ENCODE measurements at places on chromosomes 1 and 21.

- DNase-seq: no peak
Measured at GRCh38 chr1:243294723-243295121, 38.9 kb downstream of the SDCCAG8 start.

DNA sequence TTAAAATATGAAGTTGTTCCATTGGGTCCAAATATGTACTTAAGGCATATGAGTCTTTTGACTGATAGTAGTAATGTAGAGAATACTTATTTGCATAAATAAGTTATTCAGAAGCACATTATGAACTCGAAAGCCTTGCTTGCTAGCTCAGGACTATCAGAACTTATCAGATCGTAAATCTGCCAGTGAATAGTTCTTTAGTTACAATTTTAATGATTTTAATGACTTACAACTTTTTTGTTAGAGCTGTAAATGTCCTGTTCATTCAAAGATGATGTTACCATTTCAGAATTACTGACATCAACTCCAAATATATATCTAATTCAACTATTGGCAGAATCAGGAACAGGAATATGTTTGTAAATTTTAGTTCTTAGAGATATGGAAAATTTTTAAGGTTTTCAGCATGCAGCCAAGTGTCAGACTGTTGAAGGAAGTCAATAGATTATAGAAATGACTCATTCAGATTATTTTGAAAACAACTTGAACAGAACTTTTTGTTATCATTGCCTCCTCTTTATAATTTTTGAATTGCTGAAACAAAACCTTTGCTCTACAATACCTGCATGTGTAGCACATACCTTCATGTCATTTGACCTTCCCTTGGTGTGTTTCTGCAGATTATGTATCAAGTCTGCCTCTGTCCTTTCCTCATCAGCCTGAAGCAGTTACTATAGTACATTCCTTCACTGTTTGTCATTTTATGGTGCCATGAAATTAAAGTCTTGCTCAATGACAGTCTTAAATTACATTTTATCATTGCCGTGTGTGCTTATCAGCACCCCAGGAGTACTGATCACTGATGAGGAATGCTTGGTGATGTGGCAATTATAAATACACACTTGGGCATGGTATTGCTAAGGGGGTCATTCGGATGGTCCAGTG, 44.9 kb downstream of the LRRC8D start:
- no peak for DNase-seq

GRCh38 chr21:41655259-41655658, 111.6 kb downstream of the RIPK4 start:
- DNase-seq: no peak

DNA sequence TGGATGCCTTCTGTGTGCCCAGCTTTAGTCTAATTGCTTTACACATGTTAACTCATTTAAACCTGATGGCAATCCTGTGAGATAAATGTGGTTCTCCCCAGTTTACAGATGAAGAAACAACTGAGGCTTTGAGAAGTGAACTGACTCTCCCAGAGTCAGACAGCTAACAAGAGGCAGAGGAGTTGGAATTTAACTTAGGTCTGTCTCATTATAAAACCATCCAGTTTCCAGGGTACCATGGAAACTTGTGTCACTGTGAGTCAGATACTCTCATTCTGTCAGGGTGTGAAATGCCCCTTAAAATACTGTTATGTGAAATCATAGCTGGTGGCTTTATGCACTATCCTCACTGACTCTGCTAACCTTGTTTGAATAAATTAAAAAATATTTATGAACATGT, 206.6 kb downstream of the PBX1 start:
- no peak for DNase-seq

- DNase-seq: no peak
Measured at GRCh38 chr1:54052431-54052933, 522 bp downstream of the TMEM59 start.

GRCh38 chr1:233738850-233739249, 124.9 kb downstream of the KCNK1 start:
- DNase-seq: no peak

DNA sequence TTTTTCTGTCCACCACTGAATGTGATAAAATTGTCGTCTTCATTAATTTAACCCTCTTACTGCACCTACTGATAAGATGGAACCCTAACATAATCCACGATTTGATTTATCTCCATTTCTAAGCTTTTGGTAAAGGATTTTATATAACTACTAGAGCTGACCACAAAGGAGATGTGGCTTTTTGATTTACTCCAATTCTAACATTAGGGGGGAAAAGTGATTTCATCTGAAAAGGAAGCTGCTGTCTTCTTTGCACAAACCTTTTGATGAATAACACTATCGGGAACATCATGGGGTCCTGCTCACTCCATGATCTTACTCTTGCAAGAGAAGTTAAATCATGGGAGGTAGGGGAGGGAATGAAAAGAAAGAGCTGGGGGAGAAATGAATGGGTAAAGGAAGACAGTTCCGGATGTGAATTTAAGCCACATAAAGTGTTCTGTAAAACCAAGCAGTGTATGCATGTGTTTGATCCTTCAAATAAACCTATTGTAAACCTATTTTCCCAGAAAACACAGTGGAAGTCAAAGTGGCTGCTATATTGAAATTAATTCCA, 161.8 kb downstream of the GABPA start:
- no peak for DNase-seq

- DNase-seq: no peak
Measured at GRCh38 chr1:5734996-5735395, 257.2 kb downstream of the NPHP4 start.

- DNase-seq: peak; percentile 40
Measured at GRCh38 chr1:43348809-43349593, 9.8 kb upstream of the CDC20 start.

DNA sequence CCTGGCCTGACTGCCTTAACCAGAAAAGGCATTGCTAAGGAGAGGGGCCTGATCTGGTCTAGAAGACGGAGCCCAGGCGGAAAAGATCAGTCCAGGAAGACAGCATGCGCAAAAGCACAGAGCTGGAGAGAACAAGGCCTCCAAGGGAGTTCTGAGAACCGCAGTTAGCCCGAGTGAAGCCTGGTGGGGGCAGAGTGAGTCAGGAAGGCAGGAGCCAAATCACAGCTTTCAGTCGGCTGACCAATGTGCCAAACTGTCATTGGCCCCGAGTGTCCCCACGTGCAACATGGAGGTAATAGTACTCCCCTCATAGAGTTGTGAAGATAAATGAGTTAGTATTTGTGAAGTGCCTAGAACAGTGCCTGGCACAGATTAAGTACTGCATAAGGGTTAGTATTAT, 1.2 kb upstream of the TSPAN2 start:
- DNase-seq: no peak

DNA sequence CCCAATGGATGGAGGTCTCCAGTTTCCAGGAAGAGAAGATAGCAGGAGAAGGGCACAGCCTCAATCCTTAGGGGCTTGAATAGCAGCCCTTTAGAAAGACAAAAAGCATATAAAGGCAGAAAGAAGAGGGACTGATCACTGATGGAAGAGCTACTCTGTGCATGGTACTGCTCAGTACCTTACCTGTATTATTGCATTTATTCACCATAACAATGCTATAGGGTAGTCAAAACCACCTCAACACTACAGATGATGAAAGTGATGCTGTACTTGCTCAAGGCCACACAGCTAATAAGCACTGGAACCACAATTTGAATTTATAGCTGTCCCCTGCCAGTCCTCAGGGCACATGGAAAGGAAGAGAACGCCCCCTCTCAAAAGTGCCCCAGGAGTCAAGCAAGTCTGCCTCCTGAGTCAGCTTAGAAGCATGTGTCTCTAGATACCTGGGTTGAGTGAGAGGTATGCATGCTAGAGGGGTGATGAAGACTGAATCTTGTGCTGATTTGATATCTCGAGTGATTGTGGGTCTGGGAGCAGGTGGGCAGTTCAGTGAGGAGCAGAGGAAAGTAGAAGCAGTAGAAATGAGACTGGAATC, 13.6 kb downstream of the DDAH1 start:
- DNase-seq: no peak

DNA sequence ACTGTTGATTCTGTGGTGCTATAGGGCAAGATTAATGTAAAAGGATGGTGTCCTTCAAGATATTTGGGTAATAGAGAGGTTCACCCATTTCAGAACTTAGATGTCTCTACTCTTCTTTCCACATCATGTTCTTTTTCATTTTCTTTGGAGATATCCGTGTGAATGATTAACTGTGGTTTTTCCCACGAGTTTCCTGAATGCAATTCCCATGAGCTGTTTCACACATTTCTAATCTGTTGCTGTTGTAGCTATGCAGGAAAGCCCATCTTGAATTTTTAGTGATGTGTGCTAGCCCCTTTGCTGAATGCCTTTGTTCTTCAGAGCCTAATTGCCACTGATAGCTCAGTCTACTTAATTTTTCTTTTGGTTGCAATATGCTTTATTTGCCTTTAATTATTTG, 27.6 kb downstream of the SNX27 start:
- no peak for DNase-seq

- DNase-seq: no peak
Measured at GRCh38 chr1:192608671-192609070, 27.3 kb upstream of the RGS13 start.

DNA sequence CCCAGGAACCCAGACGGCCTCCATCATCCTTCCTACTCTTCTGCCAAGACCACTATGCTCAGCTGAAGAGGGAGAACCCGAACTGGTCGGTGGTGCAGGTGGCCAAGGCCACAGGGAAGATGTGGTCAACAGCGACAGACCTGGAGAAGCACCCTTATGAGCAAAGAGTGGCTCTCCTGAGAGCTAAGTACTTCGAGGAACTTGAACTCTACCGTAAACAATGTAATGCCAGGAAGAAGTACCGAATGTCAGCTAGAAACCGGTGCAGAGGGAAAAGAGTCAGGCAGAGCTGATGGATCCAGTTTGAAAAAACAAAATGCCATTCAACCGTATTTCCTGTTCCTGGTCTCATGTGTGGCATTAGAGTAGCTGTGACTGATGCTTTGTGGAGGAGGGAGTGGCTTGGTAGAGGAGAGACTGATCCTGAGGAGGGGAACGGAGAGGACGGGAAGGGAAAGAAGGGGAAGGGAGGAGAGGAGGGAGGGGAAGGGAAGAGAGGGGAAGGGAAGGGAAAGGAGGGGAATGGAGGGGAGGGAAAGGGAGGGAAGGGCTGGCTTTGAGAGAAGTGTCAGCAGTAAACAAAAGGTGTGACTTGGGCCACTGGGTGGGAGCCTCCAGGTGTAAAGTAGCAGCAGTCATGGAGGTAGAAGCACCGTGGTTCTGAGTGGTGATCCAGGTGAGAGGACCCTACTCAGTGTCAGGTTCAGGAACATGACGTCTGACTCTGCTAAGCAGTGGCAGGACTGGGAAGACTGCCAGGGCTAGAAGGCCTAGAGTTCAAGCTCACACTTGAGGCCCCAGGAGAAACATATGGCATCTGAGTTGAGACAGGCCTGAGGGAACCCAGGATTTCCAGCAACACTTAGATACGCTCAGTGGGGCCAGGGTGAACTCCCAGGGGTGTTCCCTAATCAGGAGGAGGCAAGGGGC, 846 bp downstream of the HMGB4 start:
- no peak for DNase-seq
